ENCODE measurements at places on chromosomes 13 and 19.

- DNase-seq = no peak
Observed at GRCh38 chr19:41334793-41335192, 18.9 kb downstream of the TGFB1 start.

DNA sequence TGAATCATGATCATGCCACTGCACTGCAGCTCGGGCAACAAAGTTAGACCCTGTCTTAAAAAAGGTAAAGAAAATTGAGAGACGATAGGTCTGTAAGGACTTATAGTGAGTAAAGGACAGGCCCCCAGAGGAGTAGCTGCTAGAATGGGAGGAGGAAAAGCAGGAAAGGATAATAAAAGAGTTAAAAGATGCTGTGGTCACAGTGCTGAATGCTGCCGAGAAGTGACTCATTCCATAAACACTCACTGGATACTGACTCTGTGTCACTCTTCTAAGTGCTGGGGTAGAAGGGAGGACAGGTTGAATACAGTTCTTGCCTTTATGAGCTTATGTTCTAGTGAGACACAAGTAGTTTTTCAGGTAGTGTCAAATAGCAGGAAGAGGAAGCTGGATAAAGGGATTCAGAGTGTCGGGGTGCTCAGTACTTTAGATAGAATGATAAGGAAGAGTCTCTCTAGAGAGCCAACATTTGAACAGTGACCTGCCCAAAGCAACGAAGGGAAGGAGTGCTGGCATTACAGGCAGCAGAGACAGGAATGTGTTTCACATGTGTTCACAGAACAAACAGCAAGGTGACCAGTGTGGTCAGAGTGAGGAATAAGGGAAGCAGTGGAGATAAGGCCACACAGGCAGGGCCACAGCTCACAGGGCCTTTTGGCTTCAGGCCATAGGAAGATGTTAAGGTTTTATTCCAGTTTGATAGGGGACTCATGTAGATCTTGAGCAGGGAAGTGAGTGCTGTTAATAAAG, 1240.5 kb downstream of the UQCRFS1 start:
- peak; percentile 58 for DNase-seq

GRCh38 chr19:19628501-19629134, 598 bp upstream of the LPAR2 start:
- peak; percentile 42 for DNase-seq

GRCh38 chr19:48372904-48373303, 8.7 kb downstream of the SYNGR4 start:
- DNase-seq = no peak

- no peak for DNase-seq
Observed at GRCh38 chr13:46953941-46954340, 57.1 kb upstream of the HTR2A start.

- DNase-seq = peak; percentile 52
Observed at GRCh38 chr13:107866032-107866940, 349.1 kb downstream of the LIG4 start.

GRCh38 chr13:30340331-30341250, 33.2 kb upstream of the KATNAL1 start:
- peak; percentile 80 for DNase-seq
